Melanocyte of skin (primary cell): ENCODE measurements at places on chromosomes 12 and 14. TPM values are rescaled to one million over a fixed set of nuclear protein-coding genes. Genes with fewer than 3 reads are reported as not detected.

Gene HSPB8
- 7.0 and 8.6 TPM in 2 replicates for total RNA-seq

Gene CLEC4A
- total RNA-seq, result not detected in 2 replicates

Gene TAS2R42
- not detected in 2 replicates for total RNA-seq

Gene SERPINA12
- not detected in 2 replicates for total RNA-seq

Gene TSPAN11
- 0.34 and 1.1 TPM in 2 replicates for total RNA-seq

Gene SLC5A8
- not detected in 2 replicates for total RNA-seq

Gene SMCO2
- total RNA-seq, result not detected in 2 replicates

Gene HCAR1
- total RNA-seq, result 0.33 and 0.62 TPM in 2 replicates
